ENCODE measurements at places on chromosomes 2 and 18. TPM values are rescaled to one million over a fixed set of nuclear protein-coding genes. Genes with fewer than 3 reads are reported as not detected.
A peak's percentile ranks its signal among the peaks of the same experiment; 100 is the strongest.

GRCh38 chr2:39508198-39508597, 71.1 kb upstream of the MAP4K3 start:
- no peak for DNase-seq

- no peak for DNase-seq
Observed at GRCh38 chr18:22778996-22779395, 154.1 kb upstream of the RBBP8 start.

DNA sequence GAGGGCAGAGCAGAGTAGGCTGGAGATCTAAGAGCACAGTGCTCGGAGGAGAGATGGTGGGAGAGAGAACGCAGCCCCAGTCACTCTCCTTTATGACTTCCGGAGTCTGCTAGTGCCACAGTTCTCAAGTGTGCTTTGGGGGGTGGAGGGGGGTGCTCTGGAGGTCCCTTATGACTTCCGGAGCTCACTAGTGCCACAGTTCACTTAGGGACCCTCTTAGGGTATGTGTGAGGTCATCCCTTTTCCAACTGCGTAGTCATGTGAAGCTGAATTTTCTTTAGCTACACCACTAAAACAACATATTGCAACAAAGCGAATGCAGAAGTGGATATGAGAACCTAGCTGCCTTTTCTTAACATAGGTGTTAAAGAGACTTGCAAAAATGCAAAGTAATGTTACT, 153.7 kb upstream of the KCTD1 start:
- DNase-seq = no peak

GRCh38 chr2:225640550-225640949, 241.0 kb downstream of the NYAP2 start:
- DNase-seq = no peak

GRCh38 chr2:61158356-61158955, 3.5 kb upstream of the C2orf74 start:
- DNase-seq = no peak

DNA sequence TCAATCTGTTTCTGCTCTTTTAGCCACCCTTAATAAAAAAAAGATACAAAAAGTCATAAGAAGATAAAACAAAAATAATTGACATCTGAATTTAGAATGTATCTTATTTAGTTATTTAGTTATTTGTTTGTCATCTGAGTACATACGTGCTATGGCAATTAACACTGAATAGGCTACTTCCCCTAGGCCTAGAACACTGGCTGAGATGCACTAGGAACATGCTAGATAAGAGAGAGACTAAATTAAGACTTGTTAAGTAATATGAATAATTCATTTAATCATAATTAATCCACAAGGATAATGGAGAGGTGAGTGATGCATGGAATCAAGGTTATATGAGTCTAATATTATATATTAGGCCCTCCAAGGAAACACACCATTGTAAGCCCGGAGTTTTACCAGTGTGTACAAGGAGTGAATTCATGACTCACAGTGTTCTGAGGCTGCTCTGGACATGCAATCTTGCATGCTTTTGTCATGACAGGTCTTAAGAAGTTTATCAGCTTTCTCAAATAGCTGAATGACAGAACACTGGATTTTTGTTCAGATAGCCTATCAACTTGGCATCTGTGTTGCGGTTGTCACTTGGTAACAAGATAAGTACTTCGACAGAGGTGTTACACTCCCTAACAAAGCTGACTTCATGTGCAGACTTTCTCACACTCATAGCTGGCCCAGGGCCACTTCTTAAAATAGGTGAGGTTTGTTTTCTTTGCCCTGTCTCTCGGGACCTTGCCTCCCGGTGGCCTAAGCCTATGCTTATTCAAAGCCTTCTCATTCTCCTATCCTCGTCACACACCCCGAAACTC, 5.0 kb upstream of the SERPINB2 start:
- peak; percentile 100 for DNase-seq

DNA sequence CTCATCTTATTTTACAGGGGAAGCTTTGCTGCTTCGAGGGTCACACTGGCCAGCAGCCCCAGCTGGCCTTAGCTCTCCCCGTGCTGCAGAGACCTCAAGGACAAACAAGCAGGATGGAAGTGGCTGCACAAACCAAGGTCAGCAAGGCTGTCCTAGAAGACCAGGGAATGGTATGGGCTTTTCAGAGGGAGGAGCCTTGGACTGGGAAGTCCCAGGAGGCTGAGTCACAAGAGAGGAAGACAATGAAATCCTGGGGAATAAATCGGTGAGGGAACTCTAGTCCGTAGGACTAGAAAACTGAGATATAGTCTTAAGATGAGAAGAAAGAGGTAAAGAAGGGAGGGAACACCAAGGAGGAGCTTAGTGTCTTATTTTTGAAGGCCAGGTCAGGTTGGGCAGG, 15.7 kb downstream of the CREG2 start:
- DNase-seq = no peak

DNA sequence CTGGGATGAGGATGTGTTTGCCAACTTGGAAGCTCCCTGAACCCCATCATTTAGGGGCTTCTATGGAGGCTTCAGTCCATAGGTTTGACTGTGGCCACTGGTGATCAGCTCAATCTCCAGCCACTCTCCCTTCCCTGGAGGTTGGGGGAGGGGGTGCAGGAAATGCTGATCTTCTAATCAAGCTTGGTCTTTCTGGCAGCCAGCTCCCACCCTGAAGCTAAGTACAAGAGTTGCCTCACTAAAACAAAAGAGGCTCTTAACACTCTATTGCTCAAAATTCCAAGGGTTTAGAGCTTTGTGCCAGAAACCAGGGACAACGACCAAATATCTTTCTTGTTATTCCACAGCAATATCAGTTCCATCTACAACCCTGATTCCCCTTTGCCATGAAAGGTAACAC, 19.4 kb upstream of the MPPE1 start:
- no peak for DNase-seq

GRCh38 chr2:36456227-36457175, 100.9 kb downstream of the CRIM1 start:
- DNase-seq = no peak

GRCh38 chr2:53911434-53912189, 51.8 kb upstream of the GPR75 start:
- no peak for DNase-seq

- peak; percentile 95 for DNase-seq
Observed at GRCh38 chr2:223222397-223222796, 170.4 kb downstream of the KCNE4 start.

GRCh38 chr2:31314761-31315160, 80.8 kb downstream of the EHD3 start:
- no peak for DNase-seq

DNA sequence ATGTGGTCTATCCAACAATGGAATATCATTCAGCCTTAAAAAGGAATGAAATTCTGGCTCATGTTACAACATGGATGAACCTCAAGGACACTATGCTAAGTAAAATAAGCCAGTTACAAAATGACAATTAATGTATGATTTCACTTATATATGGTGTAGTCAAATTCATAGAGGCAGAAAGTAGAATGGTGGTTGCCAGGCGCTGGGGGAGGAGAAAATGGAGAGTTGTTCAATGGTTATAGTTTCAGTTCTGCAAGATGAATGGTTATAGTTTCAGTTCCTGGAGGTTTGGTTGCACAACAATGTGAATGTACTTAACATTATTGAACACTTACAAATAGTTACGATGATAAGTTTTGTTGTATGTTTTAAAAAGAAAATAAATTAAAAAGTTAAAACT, 79.2 kb upstream of the IL1R2 start:
- DNase-seq = no peak

The DSG1 gene
- total RNA-seq = 0.64 TPM

The TANK gene
- 68.7 TPM for total RNA-seq

The FNDC4 gene
- 8.1 TPM for total RNA-seq

The UGT1A4 gene
- total RNA-seq = 2.9 TPM

The IER3IP1 gene
- 38.7 TPM for total RNA-seq

The SCN9A gene
- 14.0 TPM for total RNA-seq

The ZC3H15 gene
- 128 TPM for total RNA-seq
